Immature natural killer cell (primary cell): ENCODE measurements at places on chromosomes 7 and 10. TPM values are rescaled to one million over a fixed set of nuclear protein-coding genes. Genes with fewer than 3 reads are reported as not detected.

DNA sequence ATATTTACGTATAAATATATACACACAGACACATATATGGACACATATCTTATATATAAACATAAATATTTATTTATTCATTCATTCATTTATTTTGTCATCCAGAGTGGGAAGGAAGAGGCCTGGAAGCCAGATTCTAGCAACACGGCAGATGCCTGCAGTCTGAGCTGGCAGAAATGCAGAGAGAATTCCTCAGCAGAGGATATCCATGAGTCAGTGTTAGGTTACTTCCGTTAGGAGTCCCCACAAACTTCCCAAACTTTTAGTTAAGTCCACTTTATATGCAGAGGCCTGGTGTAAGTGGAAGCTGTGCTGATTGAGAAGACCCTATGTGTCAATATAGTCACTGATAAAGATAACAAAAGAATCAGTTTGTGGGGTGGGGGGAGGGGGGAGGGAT is 89.6 kb downstream of the PPP1R17 start:
- DNase-seq: no peak

- no peak for DNase-seq
These were observed 4.3 kb downstream of the GSTO2 start for GRCh38 chr10:104273286-104273685.

The MXI1 gene
- polyA plus RNA-seq: 9.7 TPM

GRCh38 chr10:103472005-103472404 is 7.0 kb downstream of the CALHM3 start:
- no peak for DNase-seq

GRCh38 chr10:97334370-97335175 is at the start of gene FRAT2:
TSS of gene FRAT2 (minus strand) at chr10:97334729. CDS start at chr10:97334572, 157 bp downstream.
- peak; percentile 93 for DNase-seq

- no peak for DNase-seq
These were observed 20.5 kb downstream of the GPER1 start for GRCh38 chr7:1108264-1108920.

The SHH gene
- not detected for polyA plus RNA-seq

- DNase-seq: no peak
These were observed 3.6 kb downstream of the CCNY start for GRCh38 chr10:35339942-35340341.

GRCh38 chr10:48791267-48791928 is 106.7 kb downstream of the WDFY4 start:
- DNase-seq: no peak

DNA sequence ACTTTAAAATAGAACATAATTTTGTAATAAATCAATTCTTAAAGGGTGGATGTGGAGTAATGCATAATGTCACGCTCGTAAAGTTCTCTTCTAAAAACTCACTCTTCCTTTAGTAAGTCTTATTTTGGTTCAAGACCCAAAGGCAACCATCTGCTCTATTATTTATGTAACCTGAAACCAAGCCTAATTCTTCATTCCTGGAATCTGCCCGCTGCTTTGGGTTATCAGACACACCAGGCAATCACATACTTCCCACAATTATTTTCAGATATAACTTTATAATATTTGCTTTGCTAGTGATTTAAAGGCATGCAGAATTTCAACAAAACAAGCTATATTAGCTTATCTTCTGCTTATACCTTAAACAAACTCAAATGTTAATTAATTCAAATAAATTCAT is 39.0 kb downstream of the RAB11FIP2 start:
- no peak for DNase-seq

The AGR2 gene
- polyA plus RNA-seq: not detected

DNA sequence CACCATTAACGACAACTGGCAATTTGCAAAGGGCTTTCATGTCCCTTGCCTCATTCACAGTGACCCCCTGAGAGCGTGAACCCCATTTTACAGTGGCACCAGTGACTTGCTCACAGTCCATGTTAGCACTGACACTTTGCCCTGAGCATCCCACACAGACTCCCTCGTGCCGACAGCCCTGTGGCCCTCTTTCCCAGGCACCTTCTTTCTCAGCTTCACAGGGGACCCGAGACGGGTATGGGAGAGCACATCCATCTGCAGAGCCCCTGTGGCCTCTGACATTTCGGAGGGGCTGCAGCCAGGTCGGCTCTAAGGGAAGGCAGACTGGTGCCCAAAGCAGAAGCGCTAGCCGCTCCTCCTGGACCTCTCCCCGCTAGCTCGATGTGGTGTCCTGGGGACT is 10.8 kb downstream of the LOXL4 start:
- DNase-seq: no peak

The EBLN1 gene
- polyA plus RNA-seq: not detected

DNA sequence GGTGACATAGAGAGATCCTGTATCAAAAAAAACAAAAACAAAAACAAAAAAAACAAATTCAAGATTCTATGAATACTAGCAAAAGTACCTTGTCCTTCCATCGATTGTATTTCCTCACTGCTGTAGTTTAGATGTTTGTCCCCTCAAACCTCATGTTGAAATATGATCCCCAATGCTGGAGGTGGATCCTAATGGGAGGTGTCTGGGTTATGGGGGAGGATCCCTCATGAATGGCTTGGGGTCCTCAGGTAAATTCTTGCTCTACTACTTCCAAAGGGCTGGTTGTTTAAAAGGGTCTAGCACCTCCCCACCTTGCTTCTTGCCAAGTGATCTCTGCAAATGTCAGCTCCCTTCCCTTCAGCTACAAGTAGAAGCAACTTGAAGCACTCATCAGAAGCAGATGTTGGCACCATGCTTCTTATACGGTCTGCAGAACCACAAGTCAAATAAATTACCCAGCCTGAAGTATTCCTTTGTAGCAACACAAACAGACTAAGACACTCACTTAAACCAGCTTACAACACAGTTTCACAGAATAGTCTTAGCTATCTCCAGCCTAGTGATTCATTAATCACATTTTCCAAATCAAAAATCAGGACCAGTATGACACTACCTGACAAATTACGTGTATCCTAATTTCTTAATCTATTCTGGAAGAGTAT is 20.7 kb downstream of the ABI1 start:
- DNase-seq: no peak

DNA sequence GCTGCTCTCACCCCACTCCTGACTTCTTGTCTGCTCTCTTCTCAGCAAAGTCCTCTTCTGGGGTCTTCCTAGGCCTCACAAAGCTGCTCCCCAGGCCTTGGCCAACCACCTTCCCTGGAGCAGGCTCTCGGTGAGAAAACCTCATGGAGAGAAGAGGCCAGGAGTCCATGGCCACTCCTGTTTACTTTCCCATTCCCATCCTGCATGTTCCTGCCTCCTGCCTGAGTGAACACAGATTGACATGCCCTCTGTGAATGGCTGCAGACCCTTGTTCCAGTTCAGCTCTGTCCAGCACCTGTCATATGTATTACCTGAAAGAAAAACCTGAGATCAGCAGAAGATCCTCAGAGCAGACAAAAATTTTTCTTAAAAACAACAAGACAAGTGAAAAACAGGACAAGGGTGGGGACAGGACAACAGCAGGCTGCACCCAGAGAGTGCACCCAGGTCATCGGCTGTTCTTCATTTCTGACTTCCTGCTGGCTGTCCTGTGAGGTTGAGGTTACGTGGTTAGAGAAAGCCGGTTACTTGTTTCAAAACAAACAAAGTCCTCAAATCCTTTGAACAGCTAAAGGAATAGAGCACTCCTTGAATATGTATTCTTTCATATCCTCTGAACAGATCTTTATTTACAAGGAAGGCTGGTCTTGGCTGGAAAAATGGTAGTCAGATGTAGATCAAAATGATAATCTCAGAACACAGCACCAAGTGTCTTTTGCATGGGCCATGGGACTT is 34.0 kb upstream of the DLD start:
- DNase-seq: peak; percentile 54

The PNLIPRP2 gene
- not detected for polyA plus RNA-seq

DNA sequence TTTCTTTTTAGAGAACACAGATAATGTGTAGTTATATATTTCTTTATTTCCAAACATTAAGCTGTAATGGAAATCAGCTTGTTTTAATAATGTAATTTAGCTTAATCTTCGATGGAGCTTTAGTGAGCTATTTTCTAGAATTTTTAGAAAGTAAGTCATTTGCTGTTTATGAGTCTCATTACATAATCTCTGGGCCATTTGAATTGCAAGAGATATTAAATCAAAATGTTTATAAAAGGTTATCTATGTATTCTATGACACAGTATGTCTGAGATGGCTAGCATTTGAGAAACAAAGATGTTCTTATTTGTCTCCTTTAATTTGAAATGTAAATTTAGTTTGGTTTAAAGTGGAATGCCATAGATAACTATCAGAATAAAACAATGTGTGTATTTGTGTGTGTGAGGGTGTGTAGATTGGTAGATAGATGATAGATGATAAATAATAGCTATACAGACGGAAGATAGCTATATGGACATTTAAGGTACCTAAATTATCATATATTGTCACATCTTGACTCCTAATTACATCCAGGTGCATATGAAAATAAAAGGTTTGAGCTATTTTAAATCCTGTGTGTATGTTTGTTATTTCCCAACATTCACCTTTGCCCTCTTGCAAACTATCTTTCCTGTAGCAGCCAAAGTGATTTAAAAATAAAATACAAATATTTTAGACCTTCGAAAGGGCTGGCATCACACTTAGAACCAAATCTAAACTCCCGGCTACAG is 478.0 kb upstream of the KLF6 start:
- DNase-seq: no peak

The ELFN1 gene
- not detected for polyA plus RNA-seq

- no peak for DNase-seq
These were observed 65.5 kb downstream of the OAT start for GRCh38 chr10:124353091-124353815.

- DNase-seq: no peak
These were observed 800.5 kb upstream of the KCND2 start for GRCh38 chr7:119472408-119473038.

GRCh38 chr7:115548756-115549155 is 481.8 kb downstream of the TFEC start:
- DNase-seq: no peak

GRCh38 chr10:7406712-7407333 is 4.0 kb downstream of the SFMBT2 start:
- DNase-seq: no peak

The GPR26 gene
- not detected for polyA plus RNA-seq

The SEMA4G gene
- not detected for polyA plus RNA-seq

The VWA2 gene
- polyA plus RNA-seq: not detected
